ENCODE measurements at places on chromosomes 3 and 15.
A peak's percentile ranks its signal among the peaks of the same experiment; 100 is the strongest.

DNA sequence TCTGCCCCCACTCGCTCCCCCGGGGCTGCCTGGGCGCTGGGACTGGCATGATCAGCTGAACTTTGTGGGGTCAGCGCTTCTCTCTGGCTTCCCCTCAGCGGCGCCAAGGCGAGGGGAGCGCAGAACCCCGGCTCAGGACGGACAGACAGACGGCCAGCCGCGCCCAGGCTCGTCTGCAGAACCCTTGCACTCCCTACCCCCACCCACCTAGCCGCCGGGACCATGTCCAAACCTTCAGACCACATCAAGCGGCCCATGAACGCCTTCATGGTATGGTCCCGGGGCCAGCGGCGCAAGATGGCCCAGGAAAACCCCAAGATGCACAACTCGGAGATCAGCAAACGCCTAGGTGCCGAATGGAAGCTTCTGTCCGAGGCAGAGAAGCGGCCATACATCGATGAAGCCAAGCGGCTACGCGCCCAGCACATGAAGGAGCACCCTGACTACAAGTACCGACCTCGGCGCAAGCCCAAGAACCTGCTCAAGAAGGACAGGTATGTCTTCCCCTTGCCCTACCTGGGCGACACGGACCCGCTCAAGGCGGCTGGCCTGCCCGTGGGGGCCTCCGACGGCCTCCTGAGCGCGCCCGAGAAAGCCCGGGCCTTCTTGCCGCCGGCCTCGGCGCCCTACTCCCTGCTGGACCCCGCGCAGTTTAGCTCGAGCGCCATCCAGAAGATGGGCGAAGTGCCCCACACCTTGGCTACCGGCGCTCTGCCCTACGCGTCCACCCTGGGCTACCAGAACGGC lies 621 bp downstream of the SOX14 start:
- DNase-seq, result no peak

- no peak for DNase-seq
These were observed 765.5 kb downstream of the OTOL1 start for GRCh38 chr3:162262129-162262528.

GRCh38 chr3:128807186-128807830 lies 72.1 kb upstream of the ACAD9 start:
- no peak for DNase-seq

DNA sequence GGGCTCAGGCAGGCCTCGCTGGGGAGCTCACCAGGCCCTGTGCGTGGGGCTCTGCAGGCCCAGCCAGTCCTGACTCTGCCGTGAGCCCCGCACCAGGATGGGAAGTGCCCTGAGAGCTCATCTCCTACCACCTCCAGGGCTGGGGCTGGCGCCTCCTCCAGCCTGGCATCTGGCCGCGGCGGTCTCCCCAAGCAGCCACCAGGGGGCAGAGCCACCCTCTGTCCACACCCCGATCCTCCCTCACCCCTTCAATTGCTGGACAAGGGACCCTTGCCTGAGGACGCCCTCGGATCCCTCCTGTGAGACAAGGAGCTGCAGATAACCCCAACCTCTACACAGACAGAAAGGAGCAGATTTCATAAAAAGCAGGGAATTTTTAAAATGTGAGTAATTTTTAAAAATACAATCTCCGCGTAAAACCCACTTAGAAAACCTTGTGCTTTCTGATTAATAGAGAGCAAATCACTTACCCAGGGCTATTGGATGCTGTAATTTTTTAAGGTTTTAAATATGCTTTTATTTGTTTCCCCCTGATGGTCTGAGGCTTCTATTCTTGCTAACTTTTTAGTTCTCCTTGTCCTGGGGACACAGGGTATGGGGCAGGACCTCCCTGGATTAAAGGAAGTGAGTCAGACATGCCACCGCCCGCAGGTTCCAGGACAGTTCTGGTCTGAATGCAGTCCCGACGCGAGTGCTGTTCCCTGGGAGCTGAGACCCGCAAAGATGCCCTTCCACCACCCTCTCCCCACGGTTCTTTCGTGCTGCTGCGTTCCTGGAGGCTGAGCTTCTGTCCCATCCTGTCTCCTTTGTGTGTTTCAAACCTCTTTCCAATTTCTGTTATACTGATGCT lies 52.3 kb upstream of the CHRNA7 start:
- peak; percentile 45 for DNase-seq

DNA sequence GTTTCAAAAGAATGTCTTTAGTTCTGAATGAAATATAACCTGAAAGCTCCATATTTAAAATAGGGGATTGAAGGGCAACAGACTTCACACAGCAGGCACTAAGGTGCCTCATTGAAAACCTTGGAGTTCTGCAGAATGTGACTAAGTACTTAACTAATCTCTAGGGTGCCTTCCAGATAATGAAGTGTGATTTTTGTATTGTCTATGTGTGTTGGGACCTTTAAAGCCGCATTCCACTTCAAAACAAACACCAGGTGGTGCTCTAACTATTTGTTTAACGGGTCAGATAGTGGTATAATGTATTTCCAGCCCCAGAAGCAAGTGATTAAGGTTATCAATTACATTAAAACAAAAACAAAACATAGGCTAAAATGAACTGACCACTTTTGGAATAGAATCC lies 28.0 kb downstream of the TFG start:
- no peak for DNase-seq

DNA sequence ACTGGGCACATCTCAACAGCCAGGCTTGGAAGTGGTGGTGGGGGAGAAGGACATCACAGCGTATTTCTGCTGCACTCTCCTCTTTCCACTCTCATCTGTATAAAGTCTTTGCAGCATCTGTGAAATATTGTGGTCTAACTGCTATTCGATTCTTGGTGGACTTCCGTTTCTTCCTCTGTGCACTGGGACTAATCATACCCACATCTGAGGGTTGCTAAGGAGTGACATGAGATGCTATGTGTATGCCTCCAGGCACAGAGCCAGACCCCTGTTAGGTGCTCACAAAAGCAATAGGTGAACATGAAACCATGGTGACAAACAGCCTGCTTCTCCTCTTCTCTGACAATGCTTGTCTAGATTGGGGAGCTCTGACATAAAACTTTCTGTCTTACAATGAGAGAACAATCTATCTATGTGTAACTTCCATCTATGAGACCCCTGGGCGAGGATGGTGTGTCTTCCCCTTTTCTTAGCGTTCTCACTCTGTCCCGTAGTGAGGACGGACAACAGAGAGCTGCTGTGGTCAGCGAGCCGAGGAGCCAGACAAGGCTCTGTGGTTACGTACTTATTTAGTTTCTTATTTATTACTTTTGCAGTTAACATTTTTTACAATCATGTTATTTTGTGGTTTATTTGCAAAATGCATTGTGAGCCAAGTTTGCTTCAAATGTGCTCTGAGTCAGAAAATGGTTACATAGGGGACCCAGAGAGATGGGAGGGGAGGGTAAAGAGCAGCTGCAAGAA lies 196.7 kb upstream of the TPRG1 start:
- no peak for DNase-seq

DNA sequence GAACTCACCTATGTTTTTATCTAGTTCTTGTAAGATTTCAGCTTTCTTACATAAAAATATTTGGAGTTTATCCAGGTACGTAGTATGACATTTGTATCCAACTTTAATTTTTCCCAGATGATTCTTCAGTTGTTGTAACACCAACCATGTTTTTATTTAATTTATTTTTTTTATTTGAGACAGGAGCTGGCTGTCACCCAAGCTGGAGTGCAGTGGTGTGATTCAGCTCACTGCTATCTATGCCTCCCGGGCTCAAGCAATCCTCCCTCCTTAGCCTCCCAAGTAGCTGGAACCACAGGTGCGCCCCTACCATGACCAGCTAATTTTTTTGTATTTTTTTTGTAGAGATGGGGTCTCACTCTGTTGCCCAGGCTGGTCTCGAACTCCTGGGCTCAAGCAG lies 6.6 kb downstream of the XYLB start:
- no peak for DNase-seq

DNA sequence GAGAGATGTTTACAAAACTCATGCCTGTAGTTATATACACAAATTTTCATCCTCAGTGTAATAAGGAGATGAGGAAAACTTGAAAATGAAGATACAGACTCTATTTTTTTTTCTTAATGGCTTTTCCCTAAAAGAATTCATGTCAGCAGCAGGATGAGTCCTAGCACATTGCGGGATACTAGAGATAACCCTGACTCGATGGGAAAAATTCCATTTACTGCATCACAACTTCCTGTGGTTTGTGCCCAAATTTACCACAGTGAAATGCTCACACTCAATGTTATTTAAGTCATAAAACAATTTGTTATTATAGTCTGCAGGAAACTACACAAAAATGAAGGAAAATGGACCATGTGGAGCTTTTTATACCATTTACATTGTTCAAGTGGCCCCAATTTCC lies 581.9 kb upstream of the ZNF717 start:
- DNase-seq, result no peak

DNA sequence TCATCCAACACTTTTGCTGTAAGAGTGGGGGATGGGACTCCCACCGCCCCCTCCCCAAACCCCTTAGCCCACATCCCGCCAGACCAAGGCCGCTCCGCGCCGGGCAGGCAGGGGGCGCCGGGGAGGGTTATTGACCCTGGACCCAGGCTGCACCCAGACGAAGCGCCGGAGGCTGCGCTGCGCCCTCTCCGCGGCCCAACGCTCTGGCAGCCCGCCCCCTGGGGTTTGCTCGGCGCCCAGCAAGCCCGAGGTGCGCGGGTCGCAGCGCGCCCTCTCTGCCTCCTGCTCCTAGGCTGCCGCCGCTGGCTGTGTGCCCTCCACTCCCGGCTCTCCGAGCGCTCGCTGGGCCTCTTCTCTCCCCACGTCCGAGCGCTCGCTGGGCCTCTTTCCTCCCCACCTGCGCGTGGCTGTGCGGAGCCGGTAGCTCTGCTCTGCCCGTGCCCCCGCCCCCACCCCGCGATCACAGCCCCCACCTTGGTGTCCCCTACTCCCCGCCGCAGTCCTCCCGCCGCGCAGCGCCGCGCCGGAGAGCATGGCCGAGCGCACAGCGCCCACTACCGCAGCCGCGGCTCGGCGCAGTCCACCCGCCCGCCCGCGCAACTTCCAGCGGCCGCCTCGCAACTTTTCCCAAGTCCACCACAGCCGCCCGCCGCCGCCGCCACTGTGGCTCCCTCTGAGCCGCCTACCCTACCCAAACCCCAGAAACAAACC lies 1.2 kb downstream of the MECOM start:
- no peak for DNase-seq

- no peak for DNase-seq
These were observed 46.7 kb downstream of the IGF2BP2 start for GRCh38 chr3:185778094-185778493.

DNA sequence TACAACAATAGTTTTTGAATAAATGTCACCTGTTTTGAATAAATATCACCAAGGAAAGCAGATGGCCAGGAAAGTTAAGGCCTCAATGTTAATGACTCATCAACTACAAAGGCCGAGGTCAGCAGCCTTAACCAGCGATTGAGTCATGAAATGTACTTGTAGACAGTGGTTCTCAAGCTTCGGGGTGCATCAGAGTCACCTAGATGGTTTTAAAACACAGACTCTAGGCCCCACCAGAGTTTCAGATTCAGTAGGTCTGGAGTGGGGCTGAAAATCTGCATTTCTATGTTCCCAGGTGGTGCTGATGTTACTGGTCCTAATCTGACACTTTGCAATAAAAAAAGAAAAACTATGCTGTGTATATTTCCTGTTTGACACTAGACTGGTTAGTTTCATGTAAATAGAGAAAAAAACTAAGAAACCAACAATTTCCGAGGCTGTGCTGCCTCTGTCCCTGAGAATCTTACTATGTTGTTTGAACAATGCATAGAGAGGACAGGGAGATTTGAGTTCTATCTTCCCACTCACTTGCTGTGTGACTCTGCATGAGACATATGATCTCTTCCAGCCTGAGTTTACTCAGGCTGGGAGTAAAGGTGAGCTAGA lies 9.8 kb downstream of the RAB27A start:
- peak; percentile 28 for DNase-seq

- DNase-seq, result no peak
These were observed 84.2 kb downstream of the LRRC28 start for GRCh38 chr15:99335508-99335907.

DNA sequence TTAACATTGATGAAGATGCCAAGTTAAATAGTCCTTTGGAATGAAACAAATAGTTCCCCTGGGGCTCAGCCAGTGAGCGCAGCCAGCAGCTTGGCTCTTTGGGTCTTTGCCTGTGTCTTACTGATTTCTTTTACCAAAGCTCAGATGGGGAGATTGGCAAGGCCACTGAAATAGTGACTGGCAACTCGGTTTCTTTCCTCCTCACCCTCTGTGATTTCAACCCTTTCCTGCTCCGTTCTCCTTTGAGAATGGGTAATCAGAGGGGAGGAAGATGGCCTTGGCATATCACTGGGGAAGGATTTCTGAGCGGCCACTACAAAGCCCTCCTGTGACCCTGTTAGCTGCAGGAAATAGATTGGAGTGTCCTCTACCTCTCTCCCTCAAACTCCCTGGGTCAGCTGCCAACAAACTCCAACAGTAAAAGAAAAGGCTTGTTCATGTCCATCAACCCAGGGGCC lies 337.1 kb upstream of the LRRFIP2 start:
- DNase-seq, result no peak

- no peak for DNase-seq
These were observed 34.9 kb downstream of the MORF4L1 start for GRCh38 chr15:78907577-78907976.

- no peak for DNase-seq
These were observed 9.7 kb downstream of the SCAMP2 start for GRCh38 chr15:74863239-74864056.

DNA sequence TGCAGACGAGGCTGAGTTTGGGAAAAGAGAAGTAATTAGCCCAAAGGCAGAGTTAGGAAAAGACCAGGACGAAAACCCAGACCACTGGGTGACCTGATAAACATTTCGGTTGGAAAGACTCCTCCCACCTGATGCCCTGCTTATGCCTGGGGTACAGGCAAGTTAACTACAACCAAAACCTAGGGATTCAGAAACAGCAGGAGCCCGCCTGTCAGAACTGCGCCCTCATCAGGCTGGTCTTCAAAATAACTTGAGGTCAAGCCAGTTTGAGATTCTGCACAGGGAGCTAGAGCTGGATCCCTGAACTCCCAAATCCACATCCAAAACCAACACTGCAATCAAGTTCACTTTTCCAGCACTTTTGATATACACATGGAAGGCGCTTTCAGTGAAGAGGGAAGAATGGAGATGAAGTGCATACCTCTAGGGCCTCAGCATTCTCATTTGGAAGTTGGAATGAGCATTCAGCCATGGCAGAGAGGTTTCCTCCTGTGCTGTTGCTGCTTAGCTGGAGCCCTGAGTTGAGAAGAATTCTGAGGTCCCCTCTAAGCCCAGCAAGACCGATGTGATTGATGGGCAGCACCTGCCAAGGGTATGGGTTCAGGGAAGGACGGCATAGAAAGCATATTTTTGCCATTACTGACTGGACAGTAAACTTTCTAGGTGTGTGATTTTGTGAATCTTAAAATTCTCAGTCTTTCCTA lies 11.6 kb downstream of the TSEN2 start:
- no peak for DNase-seq

DNA sequence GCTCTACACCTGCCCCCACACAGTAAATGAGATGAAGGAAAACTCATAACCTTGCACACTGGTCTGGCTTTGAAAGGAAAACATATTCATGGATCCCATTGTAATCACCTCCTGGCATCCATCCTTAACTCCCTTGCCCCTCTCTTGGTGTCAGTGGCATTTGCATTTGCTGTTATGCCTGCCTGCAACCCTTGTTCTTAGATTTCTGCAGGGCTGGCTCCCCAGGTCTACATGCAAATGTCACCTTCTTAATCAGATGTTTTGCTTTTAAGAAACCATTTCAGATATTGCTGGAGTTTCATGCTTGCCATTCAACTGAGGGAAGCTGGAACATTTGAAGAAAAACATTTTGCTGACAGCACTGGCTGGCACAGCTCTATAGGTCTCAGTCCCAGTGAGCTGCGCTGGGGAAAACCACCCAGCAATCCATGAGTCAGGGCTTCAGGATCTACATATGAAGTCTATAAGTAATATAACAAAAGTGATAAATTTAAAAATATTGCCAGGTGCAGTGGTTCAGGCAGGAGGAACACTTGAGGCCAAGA lies 19.1 kb downstream of the LRRC2 start:
- no peak for DNase-seq

All from stimulated activated CD4-positive, alpha-beta T cell treated with anti-CD3 and anti-CD28 coated beads, Interleukin-1b, Interleukin-23, amount 100 ng/mL, for 4 hours (primary cell).